HTR-8/SVneo (cell line): ENCODE measurements at places on chromosomes 6 and 20.

- DNase-seq: peak; percentile 75
Observed at GRCh38 chr6:49541210-49541724, 9.2 kb upstream of the C6orf141 start.

DNA sequence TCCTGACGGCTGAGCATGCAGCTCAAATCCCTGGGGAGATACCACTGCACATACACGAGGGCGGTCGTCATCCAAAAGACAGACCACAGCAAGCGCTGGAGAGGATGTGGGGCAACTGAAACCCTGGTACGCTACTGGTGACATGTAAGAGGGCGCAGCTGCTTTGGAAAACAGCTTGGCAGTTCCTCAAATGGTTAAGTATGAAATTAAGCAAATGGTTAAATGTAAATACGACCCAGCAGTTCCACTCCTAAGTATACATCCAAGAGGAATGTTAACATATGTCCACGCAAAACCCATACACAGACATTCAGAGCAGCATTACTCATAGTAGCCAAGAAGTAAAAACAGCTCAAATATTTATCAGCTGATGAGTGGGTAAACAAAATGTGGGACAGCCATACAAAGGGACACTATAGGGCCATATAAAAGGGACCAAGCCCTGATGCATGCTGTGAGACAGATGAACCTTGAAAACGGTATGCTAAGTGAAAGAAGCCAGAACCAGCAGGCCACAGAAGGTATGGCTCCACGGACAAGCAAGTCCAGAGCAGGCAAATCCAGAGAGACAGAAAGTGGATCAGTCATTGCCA is 38.5 kb downstream of the RIPOR3 start:
- no peak for DNase-seq

DNA sequence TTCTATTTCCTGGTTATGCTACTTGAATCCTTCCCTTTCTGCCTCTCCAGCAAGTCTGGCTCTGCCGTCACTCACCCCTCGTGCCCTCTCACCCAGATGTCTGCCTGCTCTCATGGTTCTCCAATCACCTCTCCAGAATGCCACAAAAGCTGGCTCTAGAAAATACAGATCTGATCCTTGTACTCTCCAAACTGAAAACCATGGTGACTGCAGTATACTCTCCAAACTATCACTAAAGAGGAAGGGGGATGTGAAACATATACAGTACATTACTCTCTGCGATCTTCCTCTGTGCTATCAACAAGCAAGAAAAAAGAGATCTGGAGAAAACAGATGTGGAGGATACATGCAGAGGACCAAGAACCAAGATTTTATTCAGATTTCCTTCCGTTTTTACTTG is 91.1 kb downstream of the ATXN1 start:
- DNase-seq: no peak

DNA sequence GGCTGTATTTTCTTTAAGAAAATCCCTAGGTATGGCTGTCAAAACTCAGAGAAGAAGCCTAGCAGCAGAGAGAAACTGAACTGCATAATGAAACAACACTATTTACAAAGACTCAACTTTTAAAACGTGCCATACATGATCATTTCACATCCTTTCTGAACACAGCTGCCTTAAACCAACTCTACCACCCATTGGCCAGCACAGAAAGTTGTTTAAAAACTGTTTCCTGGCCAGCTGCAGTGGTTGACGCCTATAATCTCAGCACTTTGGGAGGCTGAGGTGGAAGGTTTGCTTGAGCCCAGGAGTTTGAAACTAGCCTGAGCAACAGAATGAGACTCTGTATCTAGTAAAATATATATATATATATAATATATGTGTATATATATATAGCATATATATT is 336.4 kb upstream of the SOX4 start:
- DNase-seq: no peak

DNA sequence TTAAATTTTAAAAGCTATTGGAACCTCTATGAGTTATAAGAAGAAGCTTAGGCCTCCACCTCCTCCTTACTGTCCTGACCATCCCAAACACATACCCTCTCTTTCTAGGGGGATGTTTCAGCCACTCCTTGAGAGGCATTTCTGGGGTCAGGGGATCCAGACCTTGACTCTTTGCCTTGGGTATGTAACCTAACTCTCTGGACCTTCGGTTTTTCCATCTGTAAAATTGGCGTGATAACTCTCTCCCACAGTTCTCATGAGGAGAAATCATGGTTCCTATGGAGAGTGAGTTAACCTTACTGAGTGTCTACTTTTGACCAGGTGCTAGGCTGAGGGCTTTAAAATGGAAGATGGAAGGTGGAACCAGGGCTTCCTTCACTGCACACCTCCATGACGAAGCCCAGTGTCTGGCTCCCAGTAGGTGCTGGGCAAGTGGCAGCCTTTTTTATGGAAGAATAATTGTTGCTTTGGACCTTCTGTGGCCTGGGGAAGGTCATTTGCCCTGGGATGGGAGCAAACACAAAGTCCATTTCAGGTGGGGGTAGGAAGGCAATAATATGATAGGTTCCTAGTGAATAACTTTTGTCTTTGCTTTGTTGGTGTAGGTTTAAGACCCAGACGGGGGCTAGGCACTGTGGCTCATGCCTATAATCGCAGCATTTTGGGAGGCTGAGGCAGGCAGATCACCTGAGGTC is 18.4 kb downstream of the FOXP4 start:
- DNase-seq: no peak

DNA sequence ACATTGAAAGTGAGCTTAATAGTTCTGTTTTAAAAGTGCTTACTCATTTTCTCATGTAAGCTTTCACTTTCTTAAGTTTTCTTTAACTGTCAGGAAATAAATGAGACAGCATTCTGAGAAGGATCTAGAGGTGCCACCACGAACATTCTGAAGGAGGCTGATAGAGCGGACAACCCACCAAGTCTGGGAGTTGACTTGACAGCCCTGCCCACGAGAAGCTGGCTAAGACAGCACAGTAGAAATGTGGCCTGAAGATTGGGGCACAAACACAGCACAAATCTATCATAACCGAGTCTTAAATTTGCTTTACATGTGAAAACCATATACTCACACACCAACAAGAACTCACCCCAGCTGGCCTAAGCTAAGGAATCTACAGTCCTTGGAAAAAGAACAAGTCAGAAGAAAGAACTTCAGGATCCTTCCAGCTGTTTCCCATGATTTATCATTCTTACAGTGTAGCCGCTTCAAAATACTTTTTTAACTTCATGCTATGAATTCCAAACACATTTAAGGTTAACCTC is 144.2 kb upstream of the TNFAIP3 start:
- no peak for DNase-seq

- DNase-seq: no peak
Observed at GRCh38 chr6:29403801-29404200, 8.4 kb downstream of the OR12D2 start.

GRCh38 chr6:161522276-161522675 is 248.4 kb upstream of the AGPAT4 start:
- no peak for DNase-seq

DNA sequence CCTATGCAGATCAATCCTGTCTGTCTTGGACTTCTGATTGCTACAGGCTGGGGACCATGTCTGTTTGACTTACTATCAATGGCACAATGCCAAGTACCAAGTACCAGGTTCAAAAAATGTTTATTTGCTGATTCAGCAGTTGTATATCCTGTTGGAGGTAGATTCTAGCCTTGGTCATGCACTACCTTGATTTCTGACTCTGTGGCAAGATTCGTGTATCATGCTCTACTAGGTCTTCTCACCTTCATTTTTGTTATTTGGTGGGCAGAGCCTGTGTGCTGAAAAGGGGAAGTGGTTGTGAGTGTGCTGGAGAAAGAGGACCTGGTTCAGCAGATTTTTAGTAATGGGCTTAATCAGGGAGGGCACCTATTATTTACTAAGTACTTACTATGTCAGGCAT is 192.4 kb upstream of the MYLIP start:
- no peak for DNase-seq

- no peak for DNase-seq
Observed at GRCh38 chr20:63411898-63412631, 50.9 kb upstream of the CHRNA4 start.

DNA sequence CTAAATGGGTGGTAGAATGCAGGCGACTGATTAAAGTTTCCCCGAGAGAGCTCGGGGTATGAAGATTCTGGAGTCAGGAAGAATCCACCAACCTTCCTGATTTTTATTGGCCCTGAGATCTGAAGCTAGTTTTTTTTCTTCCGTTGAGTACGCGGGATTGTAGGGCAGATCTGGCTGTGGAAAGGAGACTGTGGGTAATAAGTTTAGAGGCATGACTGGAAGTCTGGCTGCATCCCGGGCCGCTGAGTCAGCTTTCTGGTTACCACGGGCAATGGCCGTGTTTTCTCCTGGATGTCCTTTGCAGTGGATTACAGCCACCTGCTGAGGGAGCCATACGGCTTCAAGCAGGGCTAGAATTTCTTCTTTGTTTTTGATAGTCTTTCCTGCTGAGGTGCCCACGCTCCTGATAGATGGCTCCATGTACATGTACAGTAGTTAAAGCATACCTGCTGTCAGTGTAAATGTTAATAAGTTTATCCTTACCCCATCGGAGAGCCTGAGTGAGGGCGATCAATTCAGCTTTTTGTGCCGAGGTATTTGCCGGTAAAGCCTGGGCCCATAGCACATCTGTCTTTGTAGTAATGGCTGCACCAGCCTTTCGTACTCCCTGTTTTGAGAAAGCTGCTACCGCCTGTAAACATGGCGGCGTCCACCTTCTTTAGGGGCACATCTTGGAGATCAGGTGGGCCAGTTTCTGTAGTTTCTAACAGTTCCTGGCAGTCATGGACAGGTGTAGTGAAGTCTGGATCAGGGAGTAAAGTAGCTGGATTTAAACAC is 154.0 kb downstream of the TRIM27 start:
- no peak for DNase-seq

DNA sequence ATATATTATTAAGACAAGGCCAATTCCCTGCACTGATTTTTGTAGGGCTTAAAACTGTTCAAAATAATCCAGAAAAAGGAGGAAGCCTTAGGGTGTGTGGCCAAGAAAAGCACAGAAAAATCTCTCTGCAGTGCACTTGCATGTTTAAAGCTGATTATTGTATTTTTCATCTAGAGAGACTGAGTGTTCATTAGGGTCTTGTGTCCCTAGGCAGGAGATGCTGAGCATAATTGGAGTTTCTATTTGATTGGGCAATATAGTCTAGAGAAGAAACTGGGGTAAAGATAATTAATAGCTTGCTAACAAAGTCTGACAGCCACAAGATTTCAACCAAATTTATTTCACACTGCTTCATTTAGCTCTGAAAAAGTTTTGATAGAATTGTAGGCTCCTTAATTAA is 2.4 kb downstream of the FLRT3 start:
- no peak for DNase-seq

- DNase-seq: no peak
Observed at GRCh38 chr6:147005499-147005898, 198.7 kb upstream of the STXBP5 start.

GRCh38 chr6:73180763-73181619 is 44.3 kb downstream of the KHDC1L start:
- peak; percentile 57 for DNase-seq

DNA sequence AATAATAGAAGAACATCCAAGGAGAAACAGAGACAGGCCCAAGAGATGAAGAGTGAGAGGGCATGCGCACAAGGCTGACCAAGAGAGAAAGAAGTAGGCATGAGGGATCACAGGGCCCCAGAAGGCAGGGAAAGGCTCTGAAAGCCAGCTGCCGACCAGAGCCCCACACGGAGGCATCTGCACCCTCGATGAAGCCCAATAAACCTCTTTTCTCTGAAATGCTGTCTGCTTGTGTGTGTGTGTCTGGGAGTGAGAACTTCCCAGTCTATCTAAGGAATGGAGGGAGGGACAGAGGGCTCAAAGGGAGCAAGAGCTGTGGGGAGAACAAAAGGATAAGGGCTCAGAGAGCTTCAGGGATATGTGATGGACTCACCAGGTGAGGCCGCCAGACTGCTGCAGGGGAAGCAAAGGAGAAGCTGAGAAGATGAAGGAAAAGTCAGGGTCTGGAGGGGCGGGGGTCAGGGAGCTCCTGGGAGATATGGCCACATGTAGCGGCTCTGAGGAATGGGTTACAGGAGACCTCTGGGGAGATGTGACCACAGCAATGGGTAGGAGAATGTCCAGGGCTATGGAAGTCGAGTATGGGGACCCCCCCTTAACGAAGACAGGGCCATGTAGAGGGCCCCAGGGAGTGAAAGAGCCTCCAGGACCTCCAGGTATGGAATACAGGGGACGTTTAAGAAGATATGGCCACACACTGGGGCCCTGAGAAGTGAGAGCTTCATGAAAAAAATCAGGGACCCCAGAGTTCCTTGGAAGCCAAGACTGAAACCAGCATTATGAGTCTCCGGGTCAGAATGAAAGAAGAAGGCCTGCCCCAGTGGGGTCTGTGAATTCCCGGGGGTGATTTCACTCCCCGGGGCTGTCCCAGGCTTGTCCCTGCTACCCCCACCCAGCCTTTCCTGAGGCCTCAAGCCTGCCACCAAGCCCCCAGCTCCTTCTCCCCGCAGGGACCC is 981 bp upstream of the TNF start:
- DNase-seq: no peak

DNA sequence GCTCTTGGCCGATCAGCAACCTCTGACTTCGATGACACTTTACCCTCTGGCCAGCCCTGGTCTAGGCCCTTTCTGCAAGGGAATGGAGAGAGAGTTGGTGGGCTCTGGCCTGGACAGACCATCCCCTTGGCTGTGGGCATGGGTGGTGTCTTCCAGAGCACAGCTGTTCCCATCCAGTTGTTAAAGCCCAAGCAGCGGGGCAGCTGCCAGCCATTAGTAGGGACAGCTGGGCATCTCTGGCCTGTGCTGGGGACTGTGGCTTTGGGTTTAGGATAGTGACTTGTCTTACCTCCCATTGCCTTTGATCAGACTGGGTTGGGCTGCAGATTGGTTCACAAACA is 2.8 kb downstream of the CDC25B start:
- DNase-seq: no peak

GRCh38 chr6:138833816-138834539 is 38.1 kb downstream of the ECT2L start:
- no peak for DNase-seq

GRCh38 chr20:40583205-40583604 is 105.8 kb downstream of the MAFB start:
- no peak for DNase-seq

- no peak for DNase-seq
Observed at GRCh38 chr6:44672841-44673240, 285.3 kb downstream of the CDC5L start.

- no peak for DNase-seq
Observed at GRCh38 chr6:11828262-11828870, 49.8 kb upstream of the ADTRP start.

DNA sequence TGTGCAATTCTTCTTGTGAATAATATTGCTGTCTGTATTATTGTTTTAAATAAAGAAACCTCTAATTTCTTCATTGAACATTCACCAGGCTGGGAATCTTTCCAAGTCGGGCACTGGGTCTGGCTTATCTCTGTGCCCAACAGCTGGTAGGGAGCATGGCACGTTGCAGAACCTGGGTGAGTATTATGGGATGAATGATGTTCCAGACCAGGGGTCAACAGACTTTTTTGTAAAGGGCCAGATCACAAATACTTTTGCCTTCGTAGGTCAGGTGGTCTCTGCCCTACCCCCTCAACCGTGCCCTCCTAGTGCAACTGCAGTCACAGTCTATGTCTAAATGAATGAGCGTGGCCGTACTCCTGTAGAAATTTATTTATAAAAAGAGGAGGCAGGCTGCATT is 81.6 kb upstream of the FOXQ1 start:
- no peak for DNase-seq
